AG04449 (cell line): ENCODE measurements at places on chromosomes 3 and 15.

DNA sequence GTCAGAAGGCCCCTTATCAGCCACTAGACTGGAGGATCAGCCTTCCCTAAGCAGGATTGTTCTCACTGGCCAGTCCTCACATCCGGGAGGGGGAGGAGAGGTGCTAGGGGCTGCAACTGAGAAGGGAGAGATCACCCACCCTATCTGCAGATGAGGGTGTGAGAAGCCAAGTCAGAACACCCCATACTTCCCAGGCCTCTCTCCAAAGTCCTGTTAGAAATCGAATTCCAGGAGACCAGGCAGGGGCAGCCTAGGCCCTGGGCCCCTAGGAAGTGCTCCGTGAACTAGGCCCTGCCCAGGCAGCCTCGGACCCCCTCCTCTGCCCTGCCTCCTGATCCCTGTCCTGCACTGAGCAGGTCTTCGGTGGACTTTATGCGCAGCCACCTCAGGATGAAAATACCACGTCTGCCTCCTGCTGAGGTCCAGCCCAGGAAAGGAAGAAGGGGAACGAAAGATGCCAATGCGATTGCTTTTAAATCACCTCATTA lies 933 bp downstream of the DZIP1L start:
- DNase-seq, result peak; percentile 5

- DNase-seq, result no peak
Observed at GRCh38 chr15:58760385-58761009, 10.6 kb upstream of the MINDY2 start.

GRCh38 chr3:149536429-149536828 lies 61.9 kb downstream of the TM4SF4 start:
- no peak for DNase-seq

DNA sequence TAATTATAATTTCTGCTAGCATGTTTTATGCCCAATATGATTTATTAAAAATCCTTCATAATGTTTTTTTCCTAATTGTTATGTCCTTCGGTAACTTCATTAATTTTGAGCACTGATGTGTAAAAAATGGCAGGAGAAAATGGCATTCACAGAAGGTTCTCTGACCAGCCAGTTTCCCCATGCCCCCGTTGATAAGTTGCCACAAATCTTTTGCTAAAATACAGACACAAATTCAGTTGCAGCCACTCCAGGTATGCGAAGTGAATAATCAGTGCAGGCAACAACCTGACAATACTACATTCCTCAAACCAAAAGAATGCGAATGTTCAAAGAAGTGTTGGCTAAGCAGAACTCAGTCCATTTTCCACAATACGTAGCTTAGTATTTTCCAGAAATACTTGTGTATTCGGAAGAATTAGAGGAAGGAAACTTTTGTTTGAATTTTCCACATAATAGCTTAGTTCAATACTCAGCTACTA lies 32.7 kb downstream of the CHL1 start:
- no peak for DNase-seq

- DNase-seq, result no peak
Observed at GRCh38 chr3:195828762-195829161, 17.0 kb upstream of the MUC4 start.

- no peak for DNase-seq
Observed at GRCh38 chr3:6260551-6261191, 600.2 kb upstream of the GRM7 start.

DNA sequence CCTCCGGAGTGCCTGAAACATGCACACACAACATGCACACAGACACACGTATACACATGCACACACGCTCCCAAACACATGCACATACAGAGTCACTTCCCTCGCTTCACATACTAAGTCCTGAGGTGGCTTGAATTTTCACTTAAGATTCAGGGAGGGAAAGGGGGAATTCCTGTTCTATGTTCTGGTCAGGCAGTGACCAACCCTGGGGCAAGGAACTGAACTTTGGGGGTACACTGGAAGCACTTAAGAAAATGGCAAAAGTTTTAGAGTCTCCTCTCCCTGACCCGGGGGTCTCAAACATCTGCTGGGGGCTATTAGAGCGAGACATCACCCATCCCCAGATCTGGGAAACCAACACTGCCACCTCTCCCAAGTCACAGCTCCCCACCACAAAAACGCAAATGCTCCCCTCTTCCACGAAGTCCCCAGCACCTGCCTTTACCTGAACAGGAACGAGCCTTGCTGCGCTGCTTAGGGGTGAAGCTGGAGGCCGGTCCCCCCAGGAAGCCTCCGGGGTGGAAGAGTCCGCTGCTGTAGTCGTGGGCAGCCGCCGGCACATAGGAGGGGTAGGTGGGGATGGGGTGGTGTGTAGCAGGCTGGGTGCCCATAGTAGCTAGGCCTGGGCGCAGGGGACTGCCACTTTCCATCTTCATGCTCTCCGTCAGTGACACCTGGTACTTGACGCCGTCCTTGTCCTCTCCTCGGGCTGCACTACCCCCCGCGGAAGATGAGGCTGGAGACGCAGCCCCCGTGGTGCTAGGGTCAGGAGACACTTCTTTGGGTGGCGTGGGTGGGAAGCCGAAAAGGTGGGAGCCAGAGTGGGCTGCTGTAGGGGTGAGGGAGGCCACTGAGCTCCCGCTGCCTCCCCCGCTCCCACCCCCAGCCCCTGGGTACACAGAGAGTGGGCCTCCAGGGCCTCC lies 7.5 kb downstream of the GATA2 start:
- no peak for DNase-seq

DNA sequence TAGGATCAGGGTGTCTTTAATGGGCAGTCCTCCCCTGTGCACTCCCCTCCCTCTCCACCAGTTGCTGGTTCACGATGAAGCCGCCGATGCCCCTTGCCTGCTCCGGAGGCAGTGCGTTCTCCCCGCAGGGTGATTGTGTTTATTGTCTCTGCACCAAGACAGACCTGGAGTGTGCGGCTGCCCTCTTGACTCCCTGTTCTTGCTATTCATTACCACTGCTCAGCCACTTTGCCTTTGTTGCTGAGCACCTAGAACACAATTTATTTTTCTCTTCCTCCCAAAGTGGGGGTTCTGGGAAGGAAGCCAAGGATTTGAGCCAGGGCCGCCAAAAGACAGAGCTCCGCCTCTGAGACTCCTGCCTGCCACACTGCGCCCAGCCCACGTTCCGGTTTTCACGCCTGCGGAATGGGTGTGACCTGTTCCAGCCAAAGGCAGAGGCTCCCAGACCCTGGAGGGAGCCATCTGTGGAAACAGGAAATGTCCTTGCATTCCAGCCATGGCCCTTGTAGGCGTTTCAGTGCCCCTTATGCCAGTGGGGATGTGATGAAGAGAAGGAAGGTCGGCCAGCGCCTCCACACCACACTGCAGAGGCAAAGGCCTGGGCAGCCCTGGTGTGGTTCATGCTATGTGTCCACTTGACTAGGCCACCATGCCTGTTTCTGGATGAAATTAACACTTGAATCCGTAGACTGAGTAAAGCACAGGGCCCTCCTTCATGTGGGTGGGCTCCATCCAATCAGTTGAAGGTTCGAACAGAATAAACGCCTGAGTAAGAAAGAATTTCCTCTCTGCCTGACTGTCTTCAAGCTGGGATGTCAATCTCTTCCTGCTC lies 85.8 kb downstream of the HMG20A start:
- no peak for DNase-seq

DNA sequence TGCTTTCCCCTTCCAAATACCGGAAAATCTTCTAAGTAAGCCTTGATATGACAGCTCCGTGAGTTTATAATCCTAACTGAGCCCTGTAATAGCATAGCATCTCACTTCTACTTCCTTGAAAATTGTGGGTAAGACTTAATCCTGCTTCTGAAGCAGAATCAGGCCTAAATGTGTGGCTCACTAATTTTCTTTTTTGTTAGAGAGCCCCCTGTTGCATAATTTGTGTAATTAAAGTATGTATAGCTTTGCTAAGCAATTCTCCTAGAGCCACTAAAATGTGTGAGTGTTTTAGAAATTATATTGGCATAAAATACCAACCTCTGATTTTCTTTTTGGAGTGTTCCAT lies 304.4 kb downstream of the FGF12 start:
- no peak for DNase-seq

DNA sequence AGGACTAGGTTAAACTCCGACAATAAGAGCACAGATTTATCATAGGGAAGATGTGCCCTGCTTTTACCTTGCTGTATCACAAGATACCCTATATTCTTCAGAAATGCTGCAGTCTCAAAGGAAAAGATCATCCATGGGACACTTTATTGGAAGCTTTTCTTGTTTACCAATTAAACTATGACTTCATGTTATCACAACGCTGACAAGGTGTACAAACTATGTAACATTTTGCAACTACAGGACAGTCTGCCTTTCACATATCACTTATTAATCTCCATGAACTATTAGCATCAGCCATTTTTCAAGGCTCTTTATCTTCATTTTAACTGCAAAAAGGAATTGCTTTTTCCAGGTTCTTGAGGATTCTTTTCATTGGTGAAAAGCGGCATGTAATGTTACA lies 34.0 kb downstream of the CBLB start:
- no peak for DNase-seq

- no peak for DNase-seq
Observed at GRCh38 chr3:120780977-120781376, 38.4 kb downstream of the GTF2E1 start.

GRCh38 chr15:29773816-29774215 lies 48.5 kb downstream of the TJP1 start:
- no peak for DNase-seq

GRCh38 chr15:77568973-77569728 lies 63.6 kb downstream of the LINGO1 start:
- DNase-seq, result no peak

- DNase-seq, result no peak
Observed at GRCh38 chr3:140614001-140614400, 63.9 kb upstream of the TRIM42 start.
